ENCODE measurements at places on chromosomes 4 and X.

- no peak for DNase-seq
Measured at GRCh38 chr4:122053186-122053585, 98.9 kb upstream of the BLTP1 start.

DNA sequence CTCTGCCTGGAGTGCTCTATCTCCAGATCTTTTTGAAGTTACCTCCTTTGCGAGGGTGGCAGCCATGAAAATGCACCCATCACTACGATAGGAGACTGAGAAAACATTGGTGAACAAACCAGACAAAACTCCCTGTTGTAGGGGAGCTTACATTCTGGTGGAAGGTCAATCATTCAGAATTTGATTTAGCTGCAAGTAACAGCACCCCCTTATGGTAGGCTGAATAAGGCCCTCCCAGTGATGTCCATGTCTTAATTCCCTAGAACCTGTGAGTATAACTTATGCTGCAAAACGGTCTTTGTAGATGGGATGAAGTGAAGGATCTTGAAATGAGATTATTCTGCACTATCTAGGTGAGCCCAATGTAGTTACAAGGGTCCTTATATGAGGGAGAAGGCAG is 5.6 kb upstream of the TEC start:
- peak; percentile 1 for DNase-seq

GRCh38 chr4:188092824-188093223 is 16.6 kb downstream of the TRIML2 start:
- no peak for DNase-seq

GRCh38 chrX:121649417-121649816 is 602.0 kb downstream of the GLUD2 start:
- no peak for DNase-seq

DNA sequence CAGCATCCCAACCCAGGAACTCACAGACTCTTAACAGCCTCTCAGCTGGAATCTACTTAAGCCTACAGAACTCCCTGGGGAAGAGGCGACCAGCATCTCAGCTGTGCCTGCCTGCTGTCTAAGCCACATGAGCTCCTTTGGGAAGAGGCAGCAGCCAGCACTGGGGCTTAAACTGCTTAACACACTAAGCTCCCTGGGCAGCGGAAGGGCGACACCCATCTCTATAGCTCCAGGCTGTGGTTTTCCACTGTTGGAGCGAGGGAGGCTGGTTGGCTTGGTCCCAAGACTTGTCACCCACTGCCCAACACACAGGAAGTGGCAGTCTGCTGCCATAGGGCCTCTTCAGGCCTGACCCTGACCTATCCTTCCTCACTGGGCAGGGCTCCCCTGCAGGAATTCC is 1544.1 kb upstream of the ADGRL3 start:
- no peak for DNase-seq

- DNase-seq, result no peak
Measured at GRCh38 chr4:23423540-23423939, 466.3 kb downstream of the PPARGC1A start.

DNA sequence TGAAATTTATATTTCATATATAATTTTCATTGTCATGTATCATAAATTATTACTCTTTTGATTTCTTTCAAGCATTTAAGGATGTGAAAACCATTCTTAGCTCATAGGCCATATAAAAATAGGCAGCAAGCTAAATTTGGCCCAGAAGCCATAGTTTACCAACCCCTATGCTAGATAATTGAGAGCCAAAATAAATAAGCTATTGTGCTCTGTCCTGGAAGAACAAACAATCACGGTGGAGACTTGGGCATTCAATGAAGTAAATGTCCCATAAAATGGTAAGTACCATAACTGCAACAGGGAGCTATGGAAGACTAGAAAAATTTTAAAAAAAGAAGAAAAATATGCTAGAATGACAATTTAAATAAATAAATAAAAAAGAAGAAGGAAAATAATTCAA is 60.9 kb upstream of the PACRGL start:
- peak; percentile 77 for DNase-seq

GRCh38 chr4:120688791-120689190 is 233.7 kb downstream of the PRDM5 start:
- no peak for DNase-seq

DNA sequence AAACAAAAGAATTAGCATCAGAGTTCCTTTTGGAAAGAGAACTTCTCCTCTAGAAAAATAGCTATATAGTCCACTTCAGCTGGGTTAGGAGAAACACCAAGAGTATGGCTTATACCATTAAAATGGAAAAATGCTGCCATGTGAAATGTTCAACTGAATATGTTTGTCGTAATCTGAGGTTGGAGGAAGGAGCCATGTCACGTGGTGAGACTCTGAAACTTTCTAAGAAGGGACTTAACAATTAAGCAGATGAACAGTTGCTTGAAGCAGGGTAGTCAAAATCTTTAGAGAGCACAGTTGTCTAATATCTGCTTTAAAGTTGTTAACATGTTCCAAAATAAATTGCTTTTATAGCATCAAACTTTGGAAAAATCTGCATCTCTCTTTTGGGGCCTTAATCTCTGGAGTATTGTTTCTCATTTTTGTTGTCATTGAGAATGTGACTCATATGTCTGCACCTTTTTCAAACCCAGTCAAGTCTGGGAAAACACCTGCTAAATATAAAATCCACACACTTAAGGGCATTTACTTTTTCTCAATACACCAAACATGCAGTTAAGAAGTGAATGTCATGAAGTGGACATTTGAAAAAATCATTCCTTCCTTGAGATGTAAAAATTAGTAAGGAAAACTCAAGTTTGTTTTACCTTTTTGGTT is 168.8 kb upstream of the PDE5A start:
- no peak for DNase-seq

- DNase-seq, result no peak
Measured at GRCh38 chrX:153471663-153472280, 1.4 kb upstream of the HAUS7 start.

GRCh38 chr4:532588-533317 is 33.7 kb downstream of the PIGG start:
- no peak for DNase-seq

- DNase-seq, result no peak
Measured at GRCh38 chrX:46202733-46203514, 342.3 kb downstream of the ZNF674 start.

GRCh38 chrX:136048446-136048845 is 63.2 kb downstream of the SLC9A6 start:
- no peak for DNase-seq

- DNase-seq, result no peak
Measured at GRCh38 chr4:5770051-5770450, 59.0 kb downstream of the EVC start.

DNA sequence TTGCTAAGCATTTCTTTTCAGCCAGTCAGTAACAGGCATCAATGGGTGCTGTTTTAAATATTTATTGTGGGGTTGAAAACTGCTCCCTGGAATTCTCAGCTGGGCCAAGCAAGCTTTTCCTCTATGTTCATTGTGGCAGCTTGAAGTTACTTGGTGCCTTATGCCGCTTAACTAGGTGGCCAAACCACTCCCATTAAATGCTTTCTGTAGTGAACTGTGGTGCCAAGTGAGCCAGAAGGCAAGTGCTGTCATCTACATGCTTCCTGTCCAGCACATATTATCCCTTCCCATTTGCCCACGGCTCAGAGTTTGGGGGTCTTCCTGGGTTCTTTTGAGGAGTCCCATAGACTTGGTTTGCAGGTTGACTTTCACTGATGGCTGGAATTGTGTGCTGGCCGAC is 64.8 kb downstream of the TAB3 start:
- DNase-seq, result no peak

- no peak for DNase-seq
Measured at GRCh38 chr4:185999207-185999606, 69.7 kb upstream of the TLR3 start.

- DNase-seq, result no peak
Measured at GRCh38 chr4:74886484-74886883, 46.4 kb upstream of the PARM1 start.

All from NCI-H2029 (cell line).